ENCODE measurements at places on chromosomes 3 and 15.

- no peak for DNase-seq
Observed at GRCh38 chr3:135226057-135226456, 431.0 kb downstream of the EPHB1 start.

DNA sequence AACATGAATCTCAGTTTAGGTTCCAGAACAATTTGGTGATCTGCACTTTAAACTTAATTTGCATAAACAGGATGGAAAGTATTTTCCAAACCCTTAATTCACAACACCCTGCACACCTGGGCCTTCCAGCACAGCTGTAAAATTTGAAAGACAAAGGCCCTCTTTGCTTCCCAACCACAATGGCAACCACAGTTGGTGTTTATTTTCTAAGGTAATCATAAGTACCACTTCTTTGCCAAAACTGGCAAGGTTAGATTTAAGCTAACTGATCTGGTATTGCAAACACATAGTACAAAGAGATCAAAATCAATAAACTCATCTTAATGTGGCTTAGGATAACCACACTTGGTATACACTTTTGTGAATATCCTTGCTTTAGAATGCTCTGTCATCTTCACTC is 4.1 kb downstream of the LRIG1 start:
- DNase-seq, result no peak

GRCh38 chr15:94579286-94579685 is 347.9 kb downstream of the MCTP2 start:
- DNase-seq, result no peak

DNA sequence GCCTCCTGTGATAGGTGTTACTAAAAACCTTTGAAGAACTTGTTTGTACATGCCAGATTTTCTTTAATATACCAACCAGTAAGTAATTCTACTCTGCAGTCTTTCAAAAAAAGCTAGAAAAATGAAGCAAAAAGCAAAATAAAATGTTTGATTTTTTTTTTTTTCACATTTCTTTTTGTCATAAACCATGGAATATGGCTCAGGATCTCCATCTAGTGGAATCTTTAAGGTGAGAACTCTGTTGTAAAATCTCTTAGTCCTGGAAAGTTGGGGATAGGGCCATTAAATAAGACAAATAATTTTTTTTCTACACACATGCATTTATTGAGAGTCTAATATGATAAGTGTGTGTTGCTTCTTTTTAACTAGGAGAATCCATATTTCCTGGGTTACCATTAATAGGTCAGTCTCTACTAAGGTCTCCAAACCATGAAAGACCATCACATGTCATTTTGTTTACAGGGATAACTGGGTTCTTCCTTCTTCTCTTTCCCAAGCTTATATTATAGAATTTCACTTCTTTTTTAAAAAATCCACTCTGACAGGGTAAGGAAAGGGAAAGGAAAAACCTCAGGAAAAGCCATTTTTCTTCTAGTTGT is 84.6 kb downstream of the SLC9A9 start:
- DNase-seq, result no peak

GRCh38 chr3:86990734-86991481 is at the start of gene VGLL3:
VGLL3 (minus strand) TSS chr3:86991149; CDS start chr3:86990743, 406 bp downstream.
- DNase-seq, result no peak

DNA sequence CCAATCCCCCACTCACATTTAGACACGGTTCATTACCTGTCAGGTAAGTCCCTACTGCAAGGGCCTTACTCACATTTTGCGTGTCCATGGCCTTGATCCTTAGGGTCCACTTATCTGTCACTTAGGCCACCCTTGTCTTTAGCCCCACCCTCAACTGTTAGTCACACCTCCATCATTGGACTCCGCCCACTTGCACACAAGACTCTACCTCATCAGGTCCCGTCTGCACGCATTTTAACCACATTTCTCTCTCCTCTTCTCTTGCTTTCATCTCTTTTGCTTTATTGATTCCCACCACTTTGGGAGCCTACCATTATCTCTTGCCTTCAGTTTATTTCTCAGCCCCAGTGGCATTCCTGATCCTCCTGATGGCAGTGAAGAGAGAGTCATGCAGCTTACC is at the start of gene IQCF6:
Gene IQCF6, minus strand, starts transcription at position 101 of the 400 bp plus-strand sequence. Its CDS starts 13 bp downstream, at position 88.
- DNase-seq, result no peak

- no peak for DNase-seq
Observed at GRCh38 chr3:177816667-177817208, 619.5 kb upstream of the TBL1XR1 start.

DNA sequence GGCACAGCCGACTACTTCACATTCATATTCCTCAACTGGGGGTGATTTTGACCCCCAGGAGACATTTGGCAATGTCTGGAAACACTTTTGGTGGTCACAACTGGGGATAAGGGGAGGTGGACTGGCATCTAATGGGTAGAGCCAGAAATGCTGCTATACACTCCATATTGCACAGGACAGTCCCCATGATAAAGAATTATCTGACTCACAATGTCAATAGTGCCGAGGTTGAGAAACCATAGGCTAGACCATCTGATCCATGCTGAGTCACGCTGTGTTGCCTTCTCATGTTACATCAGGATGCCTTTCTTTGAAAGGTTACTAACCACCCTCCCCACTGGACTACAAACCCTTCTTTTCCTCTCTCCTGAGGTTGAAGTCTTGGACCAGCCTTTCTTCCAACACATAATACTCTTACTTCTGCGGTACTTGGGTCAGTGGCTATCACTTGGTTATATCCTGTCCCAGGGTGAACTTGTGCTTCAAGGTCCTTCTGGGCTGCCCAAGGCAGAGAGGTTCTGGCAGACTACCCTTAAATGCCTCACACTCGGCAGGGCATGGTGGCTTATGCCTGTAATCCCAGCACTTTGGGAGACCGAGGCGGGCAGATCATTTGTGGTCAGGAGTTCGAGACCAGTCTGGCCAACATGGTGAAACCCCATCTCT is 68.8 kb downstream of the CTNNB1 start:
- DNase-seq, result no peak

DNA sequence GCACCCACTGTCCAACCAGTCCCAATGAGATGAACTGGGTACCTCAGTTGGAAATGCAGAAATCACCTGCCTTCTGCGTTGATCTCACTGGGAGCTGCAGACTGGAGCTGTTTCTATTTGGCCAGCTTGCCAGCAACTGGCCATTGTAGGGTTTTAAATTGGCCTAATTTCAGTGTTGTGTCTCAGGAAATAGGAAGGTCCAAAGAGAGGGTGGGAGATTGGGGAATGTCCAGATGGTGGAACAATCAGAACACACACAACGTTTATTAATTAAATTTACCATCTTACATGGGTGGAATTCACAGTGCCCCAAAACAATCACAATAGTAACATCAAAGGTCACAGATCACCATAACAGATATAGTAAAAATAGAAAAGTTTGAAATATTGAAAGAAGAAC is 189.5 kb downstream of the ZNF385D start:
- DNase-seq, result no peak

- no peak for DNase-seq
Observed at GRCh38 chr15:89101302-89102193, 13.3 kb downstream of the ABHD2 start.

- no peak for DNase-seq
Observed at GRCh38 chr3:152376351-152377183, 107.8 kb downstream of the MBNL1 start.

Measured in stimulated activated CD8-positive, alpha-beta memory T cell treated with anti-CD3 and anti-CD28 coated beads, Interleukin-4, amount 100 ng/mL, for 1 hour (primary cell).